Left renal cortex interstitium (tissue), 4 donors: ENCODE measurements at places on chromosomes 11 and 22.

- DNase-seq = no peak
Measured at GRCh38 chr11:3920148-3920852, 64.8 kb downstream of the STIM1 start.

DNA sequence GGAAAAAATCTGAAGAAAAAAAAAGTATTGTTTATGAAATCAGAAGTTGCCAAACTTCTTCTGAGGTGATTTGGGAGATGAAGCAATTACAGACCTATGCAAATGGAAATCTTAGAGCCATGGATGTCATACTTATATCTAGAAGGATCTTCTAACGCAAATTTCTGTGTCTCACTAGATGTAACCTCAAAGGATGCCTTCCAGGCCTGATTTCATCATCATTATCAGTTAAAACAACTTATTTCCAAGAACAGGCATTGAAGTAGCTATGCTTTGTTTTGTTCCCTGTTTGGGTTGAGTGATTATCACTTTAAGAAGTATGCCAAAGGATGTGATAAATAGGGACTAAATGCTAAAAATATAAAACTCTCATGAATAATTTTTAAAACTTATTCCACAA, 43.9 kb upstream of the ANGPTL5 start:
- no peak for DNase-seq

DNA sequence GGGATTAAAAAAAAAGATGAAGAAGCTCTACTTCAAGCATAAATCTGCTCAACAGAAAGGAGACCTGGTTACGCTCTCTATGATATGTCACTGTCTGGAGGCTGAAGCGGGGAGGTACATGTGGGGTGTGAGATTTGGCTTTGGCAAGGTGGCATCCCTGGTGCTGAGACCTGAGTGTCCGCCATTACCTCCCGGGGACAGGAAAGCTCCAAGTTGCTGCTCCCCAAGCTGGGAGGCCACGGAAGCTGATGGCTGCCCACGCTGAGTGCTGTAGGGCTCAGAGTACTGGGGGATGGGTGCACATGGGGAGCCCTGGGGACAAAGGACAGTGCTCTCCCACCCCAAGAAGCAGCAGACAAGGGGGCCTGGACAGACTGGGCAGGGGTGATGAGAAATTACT, 167.9 kb downstream of the DSCAML1 start:
- DNase-seq = no peak

GRCh38 chr22:19942157-19943081, 801 bp upstream of the TXNRD2 start:
- no peak for DNase-seq

- DNase-seq = no peak
Measured at GRCh38 chr11:34147581-34147980, 42.2 kb downstream of the NAT10 start.

DNA sequence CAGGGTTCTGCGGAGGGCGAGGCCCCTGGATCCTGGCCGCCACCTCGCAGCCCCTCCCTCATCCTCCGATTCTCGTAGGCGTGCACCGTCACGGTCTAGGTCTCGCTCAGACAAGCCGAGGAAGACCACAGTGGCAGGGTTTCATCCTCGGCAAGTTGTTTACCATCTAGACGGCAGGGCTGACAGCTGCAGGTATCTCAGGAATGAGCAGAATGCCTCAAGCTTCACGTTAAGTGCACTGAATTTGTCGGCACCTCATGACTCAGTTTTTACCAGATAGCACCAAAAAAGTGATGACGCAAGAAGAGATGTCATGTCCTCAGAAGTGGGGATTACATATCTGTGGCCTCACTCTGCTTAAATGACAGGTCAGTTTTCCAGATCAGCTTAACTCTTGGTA, 35.1 kb downstream of the WT1 start:
- no peak for DNase-seq

- no peak for DNase-seq
Measured at GRCh38 chr11:103325686-103326069, 216.5 kb downstream of the DYNC2H1 start.

GRCh38 chr11:78829146-78829545, 254.5 kb upstream of the NARS2 start:
- DNase-seq = no peak

- no peak for DNase-seq
Measured at GRCh38 chr11:69889400-69890318, 70.4 kb upstream of the FGF3 start.

DNA sequence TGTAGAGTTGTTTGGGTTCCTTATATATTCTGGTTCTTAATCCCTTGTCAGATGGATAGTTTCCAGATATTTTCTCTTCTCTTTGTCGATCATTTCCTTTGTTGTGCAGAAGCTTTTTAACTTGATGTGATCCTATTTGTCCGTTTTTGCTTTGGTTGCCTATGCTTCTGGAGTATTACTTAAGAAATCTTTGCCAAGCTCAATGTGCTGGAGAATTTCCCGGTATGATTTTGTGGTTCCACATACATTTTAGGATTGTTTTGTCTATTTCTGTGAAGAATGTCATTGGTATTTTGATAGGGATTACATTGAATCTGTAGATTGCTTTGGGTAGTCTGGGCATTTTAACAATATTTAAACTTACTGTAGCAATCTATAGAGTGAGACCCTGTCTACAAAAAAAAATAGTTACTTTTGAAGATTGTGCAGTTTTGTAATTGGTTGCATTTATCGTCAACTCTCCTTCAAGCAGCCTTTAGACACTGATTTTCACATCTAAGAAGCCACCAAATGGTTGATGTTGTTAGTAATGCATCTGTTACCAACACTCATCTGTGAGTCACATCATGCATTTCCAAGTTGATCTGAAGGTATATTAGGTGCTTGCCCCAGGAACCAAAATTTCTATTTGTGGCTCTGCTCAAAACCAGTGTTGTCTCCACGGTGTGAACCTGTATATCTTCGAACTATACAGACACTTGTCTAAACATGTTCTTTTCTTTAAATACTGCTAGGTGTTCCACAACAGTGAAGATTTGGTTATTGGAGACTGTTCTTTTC, 21.4 kb downstream of the XRCC6 start:
- DNase-seq = no peak

DNA sequence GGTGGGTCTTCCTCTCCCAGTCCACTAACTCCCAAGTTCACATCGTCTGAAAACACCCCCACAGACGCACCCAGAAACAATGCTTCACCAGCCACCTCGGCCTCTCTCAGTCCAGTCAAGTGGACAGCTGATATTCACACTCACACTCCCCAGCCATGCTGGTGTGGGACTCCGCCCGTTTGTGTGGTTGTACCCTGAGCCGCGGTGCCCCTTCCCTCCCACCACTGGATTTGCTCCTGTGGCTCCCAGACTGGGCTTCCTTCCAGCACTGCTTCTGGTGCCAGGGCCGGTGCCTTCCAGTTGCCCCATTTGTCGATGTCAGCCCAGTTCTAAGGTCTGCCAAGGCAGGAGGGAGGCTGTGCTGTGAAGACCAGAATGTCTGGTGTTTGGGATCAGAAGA, 37.9 kb upstream of the PLET1 start:
- DNase-seq = no peak

GRCh38 chr22:36364255-36365019, 23.3 kb downstream of the MYH9 start:
- no peak for DNase-seq

GRCh38 chr11:130694488-130695045, 221.7 kb downstream of the SNX19 start:
- DNase-seq = no peak

GRCh38 chr11:113105592-113105991, 144.4 kb downstream of the NCAM1 start:
- DNase-seq = no peak

DNA sequence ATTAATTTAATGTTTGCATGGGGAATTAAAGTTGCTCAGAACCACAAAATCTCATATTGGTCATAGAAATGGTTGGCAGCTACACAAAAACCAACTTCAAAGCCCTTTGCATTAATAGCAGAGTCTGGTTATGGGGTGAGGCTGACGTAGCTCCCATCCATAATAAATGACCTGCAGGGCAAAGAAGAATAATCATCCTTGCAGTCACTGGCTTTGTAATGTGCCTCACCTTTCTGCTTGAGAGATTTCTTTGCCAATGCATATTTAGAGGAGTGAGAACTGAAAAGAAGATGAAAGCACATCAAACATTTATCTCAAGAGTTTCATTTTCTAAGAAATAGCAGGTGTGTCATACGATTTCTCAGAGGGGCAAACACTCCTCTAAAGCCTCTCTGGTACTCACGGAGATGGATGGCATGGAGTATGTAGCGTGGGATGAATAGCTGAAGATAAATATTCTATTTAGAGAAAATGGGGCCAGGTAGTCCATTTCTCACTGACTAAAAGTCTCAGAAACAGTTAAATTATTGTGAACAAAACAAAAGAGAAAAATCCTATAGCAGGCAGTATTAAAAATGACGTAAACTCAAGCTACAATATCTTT, 1491.9 kb downstream of the FAM181B start:
- DNase-seq = no peak

DNA sequence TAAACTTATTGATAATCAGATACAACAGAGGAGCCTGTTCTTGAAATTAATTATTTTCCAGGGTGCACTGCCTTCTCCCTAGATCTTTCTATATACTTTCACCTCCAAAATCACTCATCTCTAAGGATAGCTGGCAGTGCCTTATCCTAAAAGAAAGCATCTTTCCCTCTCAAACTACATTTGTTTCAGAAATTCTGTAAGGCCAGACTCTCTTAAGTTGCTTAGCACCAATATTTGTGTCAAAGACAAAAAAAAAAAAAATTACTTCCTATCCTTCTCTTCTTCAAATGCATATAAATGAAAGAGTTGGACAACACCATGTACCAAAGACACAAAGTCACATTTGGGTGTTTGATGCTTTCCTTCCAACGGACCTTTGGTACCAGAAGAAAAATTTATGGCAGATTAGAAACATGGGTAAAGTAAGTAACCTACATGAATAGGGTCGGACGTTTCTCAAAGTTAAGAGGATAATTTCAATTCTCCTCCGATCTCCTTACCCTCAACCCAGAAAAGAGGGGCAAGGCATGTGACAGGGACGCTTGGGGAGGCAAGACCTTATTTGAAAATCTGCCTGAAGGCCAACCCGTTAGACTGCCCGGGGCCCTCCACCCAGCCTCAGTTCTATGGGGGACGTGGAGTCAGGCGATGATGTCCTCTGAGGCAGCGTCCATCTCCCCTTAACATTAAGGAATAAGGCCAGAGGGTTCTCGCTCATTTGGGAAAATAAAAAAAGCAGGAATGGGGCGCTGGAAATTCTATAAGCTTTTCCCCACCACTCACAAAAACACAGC, 66.3 kb downstream of the ETS1 start:
- no peak for DNase-seq

GRCh38 chr22:28094771-28095170, 175.7 kb upstream of the PITPNB start:
- no peak for DNase-seq

DNA sequence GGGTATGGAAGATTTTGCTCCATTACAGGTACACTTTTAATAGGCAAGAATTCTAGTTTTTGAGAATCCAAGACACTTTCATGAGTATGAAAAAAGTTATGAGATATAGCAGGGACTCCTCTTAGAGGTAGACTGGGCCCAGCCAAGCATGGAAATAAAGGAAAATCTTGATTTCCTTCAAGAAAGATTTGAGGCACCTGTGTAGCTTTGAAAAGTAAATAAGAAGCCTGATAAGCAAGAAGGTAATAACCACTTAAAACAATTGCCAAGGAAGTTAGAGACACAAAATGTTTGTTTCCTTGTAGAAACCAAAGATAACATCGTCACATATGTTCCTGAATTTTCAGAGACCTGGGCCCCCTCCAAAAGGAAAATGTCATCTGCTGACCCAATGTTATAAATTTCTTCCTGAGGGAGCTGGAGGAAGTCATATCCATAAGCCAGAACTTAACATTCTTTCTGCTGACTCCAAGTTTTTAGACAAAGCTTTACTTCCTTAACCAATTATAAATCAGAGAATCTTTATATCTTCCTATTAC, 314.5 kb upstream of the ANO3 start:
- DNase-seq = no peak

DNA sequence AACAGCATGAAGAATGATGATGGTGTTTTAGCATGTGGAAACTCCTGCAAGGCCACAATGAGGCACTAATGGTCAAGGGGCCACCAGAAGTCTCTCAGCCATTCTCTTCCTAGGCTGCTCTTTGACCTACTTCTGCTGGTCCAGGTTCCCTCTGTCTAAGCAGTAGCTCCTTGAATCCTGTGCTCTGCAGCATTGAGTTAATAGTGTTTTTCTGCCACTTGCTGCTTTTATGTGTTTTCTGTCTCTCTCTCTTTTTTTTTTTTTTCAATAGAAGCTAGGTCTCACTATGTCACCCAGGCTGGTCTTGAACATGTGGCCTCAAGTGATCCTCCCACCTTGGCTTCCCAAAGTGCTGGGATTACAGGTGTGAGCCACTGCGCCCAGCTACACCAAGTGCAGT, 20.1 kb upstream of the AIFM3 start:
- no peak for DNase-seq

DNA sequence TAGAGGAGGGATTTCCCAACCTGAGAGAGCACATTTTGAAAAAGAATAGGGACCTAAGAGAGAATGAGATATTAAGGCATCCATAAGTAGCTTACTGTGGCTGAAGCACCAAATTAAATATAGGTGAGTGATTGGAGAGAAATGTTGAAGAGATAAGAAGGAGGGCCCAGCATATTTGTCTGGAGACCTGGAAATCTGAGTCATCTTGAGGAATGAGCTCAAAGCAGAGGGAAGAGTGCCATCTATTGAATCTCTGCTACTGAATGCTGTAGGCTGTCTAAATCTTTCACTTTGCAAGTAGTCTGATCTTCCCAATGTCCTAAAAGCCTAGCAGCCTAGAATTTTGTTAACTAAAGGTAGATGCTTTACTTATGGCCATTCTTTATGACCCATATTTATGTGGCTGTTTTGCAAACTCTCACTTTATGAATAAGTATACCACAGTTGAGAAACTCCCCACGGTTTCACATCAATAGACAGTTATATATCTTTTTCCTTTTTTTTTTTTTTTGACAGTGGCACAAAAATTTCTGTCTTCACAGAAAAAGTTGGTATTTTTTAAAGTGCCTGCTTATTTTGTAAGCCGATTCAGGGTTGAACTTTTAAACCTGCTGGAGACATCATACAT, 2093.5 kb downstream of the LRRC4C start:
- DNase-seq = no peak
